Stimulated activated CD8-positive, alpha-beta memory T cell treated with anti-CD3 and anti-CD28 coated beads, Interleukin-7, amount 100 ng/mL, for 1 hour (primary cell): ENCODE measurements at places on chromosomes 5 and 9.

DNA sequence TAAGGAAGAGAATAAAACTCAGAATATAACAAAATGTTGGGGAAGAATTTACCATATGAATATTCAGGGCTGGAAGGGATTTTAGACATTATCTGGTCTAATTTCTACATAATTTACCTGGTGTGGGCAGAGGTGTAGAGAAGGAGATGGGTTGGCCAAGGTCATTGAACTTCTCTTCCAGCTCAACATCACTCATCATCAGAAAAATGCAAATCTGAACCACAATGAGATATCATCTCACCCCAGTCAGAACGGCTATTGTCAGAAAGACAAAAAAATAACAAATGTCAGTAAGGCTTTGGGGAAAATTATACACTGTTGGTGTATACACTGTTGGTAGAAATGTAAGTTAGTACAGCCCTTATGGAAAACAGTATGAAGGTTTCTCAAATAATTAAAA is 121.7 kb downstream of the PTTG1 start:
- DNase-seq, result no peak

GRCh38 chr5:128350705-128351104 is 187.3 kb downstream of the FBN2 start:
- DNase-seq, result no peak

DNA sequence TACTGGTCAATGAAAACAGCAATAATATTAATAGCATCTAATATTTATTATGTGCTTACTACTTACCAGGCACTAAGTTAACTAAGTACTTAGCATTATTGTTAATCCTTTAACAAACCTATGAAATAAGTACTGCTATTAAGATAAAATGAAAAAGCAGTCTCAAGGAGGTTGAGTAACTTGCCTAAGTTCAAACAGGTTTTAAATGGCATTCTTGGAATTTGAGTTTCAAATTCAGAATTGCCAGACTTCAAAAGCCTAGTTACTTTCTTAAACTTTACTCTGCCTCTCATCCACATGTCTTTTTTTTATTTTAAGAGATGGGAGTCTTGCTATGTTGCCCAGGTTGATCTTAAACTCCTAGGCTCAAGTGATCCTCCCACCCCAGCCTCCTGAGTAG is 16.0 kb downstream of the LEAP2 start:
- no peak for DNase-seq

GRCh38 chr5:141783947-141784296 is 94.3 kb downstream of the PCDH1 start:
- DNase-seq, result no peak

DNA sequence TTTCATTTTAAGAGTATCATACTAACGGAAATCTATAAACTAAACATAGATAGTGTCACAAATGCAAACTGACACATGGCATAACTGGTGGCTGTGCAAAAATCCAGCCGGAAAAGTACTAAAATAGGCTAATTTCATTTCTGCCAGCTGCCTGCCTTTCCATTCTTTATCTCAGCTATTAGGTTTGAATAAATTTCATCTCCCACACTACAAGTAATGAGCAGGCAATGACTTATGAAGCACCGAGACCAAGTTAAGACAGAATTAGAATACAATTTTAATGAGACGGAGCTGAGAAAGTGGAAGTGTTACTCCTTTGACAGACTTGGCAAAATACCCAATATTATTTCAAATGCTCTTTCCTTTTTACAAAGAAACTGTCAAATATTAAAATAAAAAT is 258.8 kb upstream of the ZNF608 start:
- no peak for DNase-seq
